Effector CD8-positive, alpha-beta T cell (primary cell): ENCODE measurements at places on chromosomes 12 and 14.
A peak's percentile ranks its signal among the peaks of the same experiment; 100 is the strongest.

- DNase-seq = no peak
These were observed 7.0 kb downstream of the GPX2 start for GRCh38 chr14:64935508-64935907.

- no peak for DNase-seq
These were observed 51.0 kb downstream of the SLC8A3 start for GRCh38 chr14:70137788-70138187.

GRCh38 chr14:103523575-103523954 lies 935 bp upstream of the CKB start:
- DNase-seq = no peak

- no peak for DNase-seq
These were observed 34.4 kb downstream of the LIMA1 start for GRCh38 chr12:50248883-50249282.

- no peak for DNase-seq
These were observed 24.6 kb downstream of the NPC2 start for GRCh38 chr14:74468513-74468912.

GRCh38 chr12:107931761-107932160 lies 157.3 kb downstream of the ASCL4 start:
- no peak for DNase-seq

- peak; percentile 60 for DNase-seq
These were observed 6.5 kb upstream of the PRPH start for GRCh38 chr12:49288412-49288853.

DNA sequence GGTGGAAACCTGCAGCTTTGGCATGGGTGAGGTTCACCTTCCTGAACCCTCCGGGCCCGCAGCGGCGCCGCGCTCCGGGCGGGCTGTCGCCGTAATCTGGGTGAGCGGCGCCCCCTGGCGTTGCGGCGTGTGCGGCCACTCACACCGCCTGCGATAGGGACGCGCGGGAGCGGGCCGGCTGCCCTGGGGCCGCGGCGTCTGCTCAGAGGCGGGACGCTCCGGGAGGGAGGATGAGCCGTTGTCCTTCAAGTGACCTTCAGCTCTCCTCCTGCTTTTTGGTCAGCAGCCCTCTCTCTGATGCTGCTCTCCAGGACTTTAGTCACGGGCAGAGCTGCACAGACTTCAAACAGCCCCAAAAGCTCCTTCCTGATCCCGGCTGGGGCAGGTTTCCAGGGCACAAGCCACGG lies 211.7 kb upstream of the FKBP4 start:
- DNase-seq = peak; percentile 3

DNA sequence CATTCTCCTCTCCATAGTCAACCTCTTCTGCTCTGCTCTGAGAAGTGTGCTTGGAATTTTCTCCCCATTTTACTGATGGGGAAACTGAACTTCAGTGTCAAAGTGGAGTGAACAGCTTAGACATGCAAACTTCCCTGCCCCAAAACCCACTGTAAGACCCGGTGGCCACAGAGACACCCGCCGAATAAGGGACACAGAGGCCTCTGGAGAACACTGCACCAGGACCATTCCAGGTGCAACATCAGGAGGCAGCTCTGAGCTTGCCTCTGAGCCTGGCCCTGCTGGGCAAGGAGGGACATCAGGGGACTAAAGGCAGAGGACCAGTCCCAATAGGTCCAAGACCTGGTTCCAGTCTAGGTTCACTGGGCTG lies 1.7 kb downstream of the HDAC7 start:
- DNase-seq = no peak

- no peak for DNase-seq
These were observed 81.6 kb downstream of the ADGRD1 start for GRCh38 chr12:131035245-131035681.

DNA sequence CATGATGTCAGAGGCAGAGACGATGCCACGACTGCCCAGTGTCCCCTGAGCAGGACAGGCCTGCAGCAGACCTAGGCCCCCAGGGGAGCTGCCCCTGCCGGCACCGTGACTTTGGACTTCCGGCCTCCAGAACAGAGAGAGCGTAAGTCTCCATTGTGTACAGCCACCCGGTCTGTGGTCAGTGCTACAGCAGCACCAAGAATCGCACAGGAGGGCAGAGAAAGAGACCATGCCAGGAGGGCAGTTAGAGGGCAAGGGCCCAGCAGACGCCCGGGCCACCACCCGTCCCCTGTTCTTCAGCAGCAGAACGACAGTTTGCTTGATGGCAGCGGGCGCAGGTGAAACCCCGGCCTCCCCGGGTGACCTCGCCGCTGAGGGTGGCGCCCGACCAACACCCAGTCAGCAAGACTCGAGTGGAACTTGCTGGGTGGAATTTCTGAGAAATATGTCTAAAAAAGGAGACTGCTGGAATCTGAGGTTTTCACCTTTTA lies 19.7 kb downstream of the GALNT9 start:
- no peak for DNase-seq

- DNase-seq = peak; percentile 38
These were observed 3.4 kb downstream of the GPR84 start for GRCh38 chr12:54360717-54361456.

GRCh38 chr12:27869567-27869966 lies 89.5 kb upstream of the MANSC4 start:
- no peak for DNase-seq

DNA sequence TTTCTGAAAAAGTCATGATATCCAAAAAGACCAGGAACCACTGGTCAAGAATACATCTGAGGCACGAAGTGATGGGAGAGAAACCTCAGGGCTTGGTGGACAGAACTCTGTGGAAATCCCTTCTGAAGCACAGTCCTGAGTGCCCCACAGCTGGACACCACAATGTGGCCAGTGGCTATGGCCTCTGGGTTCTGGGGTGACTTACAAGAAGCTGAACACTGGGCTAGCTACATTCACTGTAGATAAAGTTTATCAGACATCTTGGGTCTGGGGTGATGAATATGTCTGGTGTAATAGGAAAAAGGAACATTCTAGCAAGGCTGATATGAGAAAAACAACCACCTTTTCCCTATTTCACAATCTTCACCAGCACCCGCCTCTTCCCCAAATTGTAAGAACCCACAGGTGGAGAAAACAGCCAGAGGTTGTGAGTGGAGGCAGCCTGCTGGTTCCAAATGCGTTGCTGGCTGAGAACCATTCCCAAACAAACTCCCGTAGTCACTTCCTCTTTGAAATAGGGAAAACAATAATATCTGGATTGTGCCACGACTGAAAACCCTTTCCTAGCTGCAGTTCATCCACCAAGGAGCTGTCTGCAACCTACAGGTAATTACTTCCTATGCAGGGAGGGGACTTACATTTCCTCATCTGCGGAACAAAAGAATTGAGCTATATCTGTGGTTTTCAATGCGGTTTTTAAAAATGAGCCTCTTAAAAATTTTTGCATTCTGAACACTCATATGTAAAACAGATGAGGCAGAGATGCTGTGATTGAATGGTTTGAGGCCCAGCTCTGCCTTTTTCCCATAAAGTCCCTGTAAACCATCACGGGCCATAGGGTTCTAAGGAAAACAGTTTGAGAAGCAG lies 193.6 kb downstream of the SLC41A2 start:
- DNase-seq = no peak

DNA sequence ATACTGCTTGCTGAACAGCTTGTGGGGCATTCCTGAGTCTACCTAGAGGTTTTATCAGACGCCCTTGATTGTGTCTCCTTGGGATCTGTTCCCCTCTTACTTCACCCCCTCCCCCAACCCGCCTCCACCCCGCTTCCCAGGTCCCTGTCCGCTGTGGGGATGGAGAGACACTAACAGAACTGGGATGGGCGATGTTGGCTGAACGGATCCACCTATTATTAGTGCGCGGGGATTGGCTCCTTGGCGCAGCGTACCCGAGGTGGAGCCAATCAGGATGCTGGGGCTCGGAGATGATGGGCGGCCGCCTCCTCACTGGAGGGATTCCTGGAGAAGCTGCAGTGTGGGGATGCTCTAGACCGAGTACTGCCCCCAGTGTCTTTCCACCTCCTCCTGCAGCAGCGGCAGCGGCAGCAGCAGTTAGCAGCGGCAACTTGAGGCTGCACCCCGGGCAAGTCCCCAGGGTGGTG lies at the start of gene SYT1:
TSS of gene SYT1 (plus strand) at position 372 of the 467 bp plus-strand sequence.
- no peak for DNase-seq

GRCh38 chr14:95011445-95012006 lies 145.8 kb downstream of the DICER1 start:
- DNase-seq = no peak

DNA sequence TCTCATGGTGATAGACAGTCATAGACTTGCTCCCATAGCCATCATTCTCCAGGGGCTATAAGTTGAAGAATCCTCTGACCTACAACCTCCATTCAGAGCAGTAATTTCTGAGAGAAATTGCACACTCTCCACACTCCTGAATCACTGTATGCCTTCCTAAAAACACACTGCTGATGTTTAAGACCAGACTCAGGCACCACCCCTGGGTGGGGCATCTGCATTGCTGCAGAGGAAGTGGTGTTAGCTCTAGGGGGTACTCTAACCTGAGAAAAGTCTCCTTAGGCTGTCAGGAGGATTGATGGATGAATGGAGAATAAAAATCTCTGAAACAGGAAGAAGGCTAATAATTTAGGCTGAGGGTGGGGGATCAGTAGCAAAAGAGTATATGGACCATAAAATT lies 436.1 kb downstream of the DAD1 start:
- DNase-seq = no peak

GRCh38 chr12:53739214-53740129 lies 12.2 kb upstream of the CALCOCO1 start:
- DNase-seq = no peak
